ENCODE measurements at places on chromosomes 16 and 17.

DNA sequence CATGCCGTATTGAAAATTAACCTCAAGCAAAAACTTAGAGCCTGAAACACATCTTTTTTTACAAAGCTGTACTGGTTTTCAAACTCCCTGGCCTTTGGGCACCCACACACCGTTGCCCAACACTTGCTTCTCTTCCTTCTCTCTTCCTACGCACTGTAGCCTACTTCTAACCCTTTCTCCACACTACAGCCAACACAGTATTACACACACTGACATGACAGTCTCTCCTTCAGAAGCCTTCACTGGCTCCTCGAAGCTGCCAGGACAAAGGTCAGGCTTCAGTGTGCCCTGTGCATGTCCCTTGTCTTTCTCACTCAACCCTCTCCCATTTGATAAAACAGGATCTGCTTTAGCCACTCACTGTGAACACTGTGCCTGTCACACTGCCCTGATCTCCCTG lies 8.0 kb downstream of the FANCA start:
- H3K27ac ChIP-seq, result no peak overlapping the region
- no peaks in the 10 kb centered on the region for H3K4me1 ChIP-seq
- H3K36me3 ChIP-seq, result no peaks in the 10 kb centered on the region
- DNase-seq, result no peak
- no peaks in the 10 kb centered on the region for H3K27me3 ChIP-seq

DNA sequence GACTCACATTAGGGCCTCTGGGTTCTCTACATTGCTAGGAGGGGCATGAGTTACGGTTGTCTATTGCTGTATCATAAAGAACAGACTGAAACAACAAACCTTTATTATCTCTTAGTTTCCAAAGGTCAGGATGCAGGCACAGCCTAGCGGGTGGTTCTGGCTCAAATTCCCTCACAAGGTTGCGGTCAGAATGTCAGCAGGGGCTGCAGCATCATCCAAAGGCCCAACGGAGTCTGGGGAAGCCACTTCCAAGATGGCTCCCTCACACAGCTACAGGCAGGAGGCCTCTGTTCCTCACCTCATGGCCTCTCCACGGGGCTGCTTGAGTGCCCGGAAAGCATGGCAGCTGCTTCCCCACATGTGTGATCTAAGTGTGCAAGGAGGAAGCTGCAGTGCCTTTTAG lies 29.6 kb upstream of the ZFPM1 start:
- H3K4me3 ChIP-seq, result no peak overlapping the region
- H3K4me1 ChIP-seq, result no peaks in the 10 kb centered on the region
- no peak for DNase-seq
- H3K36me3 ChIP-seq, result no peaks in the 10 kb centered on the region
- no peaks in the 10 kb centered on the region for H3K27me3 ChIP-seq

- no peak overlapping the region for H3K27ac ChIP-seq
- peak; percentile 18 for DNase-seq
- H3K4me3 ChIP-seq, result peak overlapping the region; percentile 38
- no peaks in the 10 kb centered on the region for H3K36me3 ChIP-seq
Observed at GRCh38 chr16:47037396-47037745, 63.9 kb upstream of the DNAJA2 start.

DNA sequence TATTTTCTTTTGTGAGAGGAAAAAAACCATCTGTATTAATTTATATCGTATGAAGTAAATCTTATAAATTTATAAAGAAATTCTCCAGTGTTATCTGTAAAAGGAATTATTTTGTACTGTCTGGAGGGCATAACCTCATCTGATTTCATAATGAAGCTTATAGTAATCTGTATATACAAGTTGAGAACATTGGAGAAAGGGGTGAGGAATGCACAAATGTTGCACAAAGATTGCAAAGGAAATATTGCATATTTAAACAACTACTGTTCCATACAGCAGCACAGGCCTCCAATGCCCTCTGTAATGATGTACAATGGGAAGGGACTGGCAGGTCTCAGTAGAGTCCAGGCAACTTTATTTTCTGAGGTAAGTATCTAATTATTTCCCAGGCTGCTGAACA lies 50.8 kb upstream of the KCNJ16 start:
- H3K27ac ChIP-seq, result no peak overlapping the region
- no peaks in the 10 kb centered on the region for H3K36me3 ChIP-seq
- no peak for DNase-seq
- no peak overlapping the region for H3K4me3 ChIP-seq
- H3K27me3 ChIP-seq, result no peaks in the 10 kb centered on the region
- H3K4me1 ChIP-seq, result no peaks in the 10 kb centered on the region

GRCh38 chr16:48022496-48022895 lies 133.3 kb downstream of the ABCC12 start:
- no peaks in the 10 kb centered on the region for H3K36me3 ChIP-seq
- no peak overlapping the region for H3K4me3 ChIP-seq
- no peak overlapping the region for H3K27ac ChIP-seq
- H3K4me1 ChIP-seq, result no peaks in the 10 kb centered on the region

DNA sequence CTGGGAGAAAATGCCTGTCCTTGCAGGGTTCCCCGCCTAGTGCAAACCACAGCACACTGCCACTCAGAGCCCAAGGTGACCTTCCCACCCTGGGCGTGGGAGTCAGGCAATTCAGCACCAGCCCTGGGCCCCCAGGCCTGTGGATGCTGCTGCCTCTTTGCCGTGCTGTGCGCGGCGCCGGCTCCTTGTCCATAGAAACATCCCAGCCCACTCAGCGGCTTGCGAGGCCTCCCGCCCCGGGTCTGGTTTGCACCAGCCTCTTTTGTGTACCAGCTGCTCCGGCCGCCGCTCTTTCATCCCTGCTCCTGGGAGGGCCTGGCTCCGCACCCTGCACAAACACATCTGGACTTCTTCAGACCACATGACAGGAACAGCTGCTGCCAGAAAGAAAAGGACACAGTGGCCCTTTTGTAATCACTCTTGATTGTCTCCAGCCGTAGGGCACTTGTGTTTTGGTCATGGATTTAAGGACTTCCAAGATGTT lies 75.4 kb upstream of the SDK2 start:
- H3K4me1 ChIP-seq, result peaks cover 14% of the 10 kb centered on the region
- no peak overlapping the region for H3K4me3 ChIP-seq
- H3K36me3 ChIP-seq, result no peaks in the 10 kb centered on the region
- no peaks in the 10 kb centered on the region for H3K27me3 ChIP-seq
- DNase-seq, result peak; percentile 79
- peak overlapping the region; percentile 13 for H3K27ac ChIP-seq

GRCh38 chr17:35807371-35808144 lies 1.7 kb upstream of the TAF15 start:
- peaks cover 14% of the 10 kb centered on the region for H3K4me1 ChIP-seq
- no peaks in the 10 kb centered on the region for H3K27me3 ChIP-seq
- H3K27ac ChIP-seq, result no peak overlapping the region
- DNase-seq, result peak; percentile 54
- no peaks in the 10 kb centered on the region for H3K36me3 ChIP-seq

DNA sequence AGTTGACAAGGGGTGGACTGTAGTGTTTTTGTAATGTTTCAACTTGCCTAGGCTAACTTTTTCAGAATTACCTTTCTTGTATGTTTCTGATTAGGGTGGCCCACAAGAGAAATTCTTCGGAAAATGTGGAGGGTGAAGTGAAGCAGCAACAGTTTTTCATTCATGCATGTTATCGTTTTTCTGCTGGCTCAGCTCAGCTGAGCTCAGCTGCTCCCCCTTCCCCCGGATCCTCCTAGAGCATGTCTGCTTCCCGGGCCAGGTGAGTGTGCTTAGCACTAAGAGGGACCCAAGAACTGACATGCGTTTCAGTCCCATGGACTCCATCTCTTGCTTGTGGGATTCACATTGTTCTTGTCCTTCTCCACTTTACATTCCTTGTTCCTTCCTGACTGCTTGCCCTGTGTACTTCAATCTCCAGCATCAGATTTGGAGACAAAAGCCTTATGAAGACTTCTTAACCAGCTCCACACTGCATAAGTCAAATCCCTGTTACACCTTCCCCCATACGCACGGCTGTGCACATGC lies 33.6 kb downstream of the SCPEP1 start:
- no peaks in the 10 kb centered on the region for H3K36me3 ChIP-seq
- no peaks in the 10 kb centered on the region for H3K4me1 ChIP-seq
- no peak overlapping the region for H3K27ac ChIP-seq
- DNase-seq, result no peak
- H3K27me3 ChIP-seq, result no peaks in the 10 kb centered on the region
- H3K4me3 ChIP-seq, result no peak overlapping the region

DNA sequence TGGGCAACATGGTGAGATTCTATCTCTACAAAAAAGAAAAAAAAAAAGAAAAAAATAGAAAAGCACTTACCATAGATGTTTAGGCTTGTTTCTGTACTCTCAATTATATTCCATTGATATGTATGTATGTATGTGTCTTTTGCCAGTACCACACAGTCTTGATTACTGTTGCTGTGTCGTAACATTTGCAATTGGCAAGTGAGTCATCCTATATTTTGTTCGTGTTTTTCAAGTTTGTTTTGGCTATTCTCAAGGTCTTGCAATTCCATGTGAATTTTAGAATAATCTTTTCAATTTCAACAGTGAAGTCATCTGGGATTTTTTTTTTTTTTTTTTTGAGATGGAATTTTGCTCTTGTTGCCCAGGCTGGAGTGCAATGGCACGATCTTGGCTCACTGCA lies 19.3 kb downstream of the SPECC1 start:
- H3K4me3 ChIP-seq, result no peak overlapping the region
- no peak overlapping the region for H3K27ac ChIP-seq
- no peaks in the 10 kb centered on the region for H3K27me3 ChIP-seq

DNA sequence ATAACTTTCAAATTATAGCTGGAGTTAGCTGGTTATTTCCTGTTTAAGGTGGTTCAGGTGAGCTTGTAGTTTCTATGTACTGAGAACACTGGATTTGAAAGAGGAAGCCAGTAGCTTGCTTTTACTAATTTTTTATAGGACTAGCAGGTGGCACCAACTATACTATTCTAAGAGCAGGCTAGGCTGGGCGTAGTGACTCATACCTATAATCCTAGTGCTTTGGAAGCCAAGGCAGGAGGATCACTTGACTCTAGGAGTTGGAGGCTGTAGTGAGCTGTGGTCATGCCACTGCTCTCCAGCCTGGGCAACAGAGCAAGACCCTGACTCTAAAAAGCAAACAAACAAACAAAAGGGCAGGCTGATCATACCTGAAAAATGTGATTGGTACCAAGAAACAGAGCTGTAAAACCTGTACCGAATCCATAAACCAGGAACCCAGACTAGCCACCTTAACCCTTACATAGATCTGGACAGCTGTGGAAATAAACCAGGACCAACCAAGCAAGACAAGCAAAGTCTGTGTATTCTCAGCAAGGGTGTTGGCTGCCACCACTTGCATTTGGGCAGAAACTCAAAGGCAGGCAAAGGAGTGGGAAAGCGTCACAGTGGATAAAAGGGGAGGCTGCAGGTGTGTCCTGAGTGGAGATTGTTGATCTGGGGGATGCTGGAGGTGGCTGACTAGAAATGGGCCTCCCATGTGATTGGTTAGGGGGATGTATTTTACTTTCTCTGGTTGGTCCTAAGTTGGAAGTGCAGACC lies 36.3 kb downstream of the SLC47A1 start:
- H3K27ac ChIP-seq, result no peak overlapping the region
- H3K4me3 ChIP-seq, result no peak overlapping the region
- no peaks in the 10 kb centered on the region for H3K36me3 ChIP-seq
- no peaks in the 10 kb centered on the region for H3K27me3 ChIP-seq
- no peak for DNase-seq

- DNase-seq, result no peak
- H3K27me3 ChIP-seq, result no peaks in the 10 kb centered on the region
- no peak overlapping the region for H3K27ac ChIP-seq
- H3K4me1 ChIP-seq, result peaks cover 13% of the 10 kb centered on the region
- H3K4me3 ChIP-seq, result peak overlapping the region; percentile 24
Observed at GRCh38 chr17:39208893-39209292, 8.8 kb downstream of the RPL19 start.

DNA sequence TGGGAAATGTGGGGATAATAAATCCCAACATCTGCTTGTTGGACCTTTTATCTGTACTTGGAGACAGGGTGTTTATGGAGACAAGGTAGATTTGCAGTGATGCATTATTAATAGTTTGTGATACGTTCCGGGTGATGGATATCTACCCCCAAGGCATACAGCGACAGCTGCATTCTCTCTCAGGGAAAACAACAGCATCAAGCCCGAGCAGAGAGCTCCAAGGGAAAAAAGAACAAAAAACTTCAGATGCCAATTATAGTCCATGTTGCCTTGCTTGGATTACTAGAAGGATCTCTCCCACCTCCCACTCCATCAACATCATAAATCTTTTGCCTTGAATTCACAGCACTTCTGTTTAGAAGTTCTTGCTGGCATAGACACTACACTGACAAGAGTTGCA lies 187.5 kb upstream of the CDH11 start:
- no peak overlapping the region for H3K4me3 ChIP-seq
- H3K36me3 ChIP-seq, result no peaks in the 10 kb centered on the region
- no peak overlapping the region for H3K27ac ChIP-seq
- no peaks in the 10 kb centered on the region for H3K27me3 ChIP-seq

- H3K4me3 ChIP-seq, result no peak overlapping the region
- H3K27me3 ChIP-seq, result no peaks in the 10 kb centered on the region
- H3K27ac ChIP-seq, result no peak overlapping the region
- H3K4me1 ChIP-seq, result peaks cover 4% of the 10 kb centered on the region
Observed at GRCh38 chr17:11391134-11391533, 150.1 kb downstream of the SHISA6 start.

- H3K4me3 ChIP-seq, result no peak overlapping the region
- H3K27ac ChIP-seq, result no peak overlapping the region
- peaks cover 26% of the 10 kb centered on the region for H3K4me1 ChIP-seq
- H3K27me3 ChIP-seq, result no peaks in the 10 kb centered on the region
Observed at GRCh38 chr17:64236827-64237403, 26.1 kb downstream of the TEX2 start.

- H3K27ac ChIP-seq, result no peak overlapping the region
- no peak overlapping the region for H3K4me3 ChIP-seq
- no peaks in the 10 kb centered on the region for H3K4me1 ChIP-seq
- no peak for DNase-seq
- peaks cover 89% of the 10 kb centered on the region for H3K27me3 ChIP-seq
Observed at GRCh38 chr16:67673712-67674580, 7.3 kb downstream of the C16orf86 start.

DNA sequence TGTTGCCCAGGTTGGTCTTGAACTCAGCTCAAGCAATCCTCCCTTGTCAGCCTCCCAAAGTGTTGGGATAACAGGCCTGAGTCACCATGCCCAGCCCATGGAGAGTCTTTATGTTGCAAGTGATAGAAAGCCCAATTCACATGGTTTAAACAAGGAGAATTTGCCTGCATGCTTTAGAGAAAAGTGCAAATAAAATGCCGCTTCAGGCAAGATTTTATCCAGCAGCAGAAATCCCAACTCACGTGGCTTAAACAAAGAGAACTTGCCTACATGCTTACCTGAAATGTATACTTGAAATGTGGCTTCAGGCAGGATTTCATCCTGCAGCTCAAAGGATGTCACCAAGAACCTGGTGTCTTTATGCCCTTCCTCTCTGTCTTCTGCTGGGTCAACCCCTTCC lies 28.8 kb upstream of the XYLT2 start:
- no peaks in the 10 kb centered on the region for H3K36me3 ChIP-seq
- no peak overlapping the region for H3K27ac ChIP-seq
- H3K27me3 ChIP-seq, result no peaks in the 10 kb centered on the region
- no peak for DNase-seq
- H3K4me3 ChIP-seq, result no peak overlapping the region

- H3K36me3 ChIP-seq, result no peaks in the 10 kb centered on the region
- DNase-seq, result peak; percentile 99
- H3K27ac ChIP-seq, result peak overlapping the region; percentile 38
- peaks cover 32% of the 10 kb centered on the region for H3K4me1 ChIP-seq
Observed at GRCh38 chr17:40542558-40543411, 22.5 kb downstream of the CCR7 start.

Data from cardiac muscle cell (in vitro differentiated cells and primary cell).